Stimulated activated CD8-positive, alpha-beta memory T cell treated with anti-CD3 and anti-CD28 coated beads, Interleukin-4, amount 100 ng/mL, for 24 hours (primary cell): ENCODE measurements at places on chromosomes 16 and 17.

DNA sequence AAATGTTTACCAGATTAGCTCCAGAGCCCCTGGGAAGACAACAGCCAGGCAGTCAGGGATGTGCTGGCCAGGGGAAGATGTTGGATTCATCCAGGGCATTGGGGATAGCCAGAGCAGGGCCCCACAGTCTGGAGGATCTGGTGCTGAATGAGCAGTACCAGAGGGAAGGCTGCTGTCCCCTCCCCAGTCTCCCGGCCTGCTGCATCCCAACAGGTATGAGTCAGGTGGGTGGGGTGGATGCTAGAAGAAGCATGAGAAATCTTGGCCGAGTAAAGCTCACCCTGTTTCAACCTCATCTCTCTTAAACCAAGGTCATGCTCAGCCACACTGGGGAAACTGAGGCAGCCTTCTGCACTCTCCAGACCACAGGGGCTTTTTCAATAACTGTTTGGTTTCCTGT lies 71.9 kb upstream of the SEC14L1 start:
- no peak for DNase-seq

DNA sequence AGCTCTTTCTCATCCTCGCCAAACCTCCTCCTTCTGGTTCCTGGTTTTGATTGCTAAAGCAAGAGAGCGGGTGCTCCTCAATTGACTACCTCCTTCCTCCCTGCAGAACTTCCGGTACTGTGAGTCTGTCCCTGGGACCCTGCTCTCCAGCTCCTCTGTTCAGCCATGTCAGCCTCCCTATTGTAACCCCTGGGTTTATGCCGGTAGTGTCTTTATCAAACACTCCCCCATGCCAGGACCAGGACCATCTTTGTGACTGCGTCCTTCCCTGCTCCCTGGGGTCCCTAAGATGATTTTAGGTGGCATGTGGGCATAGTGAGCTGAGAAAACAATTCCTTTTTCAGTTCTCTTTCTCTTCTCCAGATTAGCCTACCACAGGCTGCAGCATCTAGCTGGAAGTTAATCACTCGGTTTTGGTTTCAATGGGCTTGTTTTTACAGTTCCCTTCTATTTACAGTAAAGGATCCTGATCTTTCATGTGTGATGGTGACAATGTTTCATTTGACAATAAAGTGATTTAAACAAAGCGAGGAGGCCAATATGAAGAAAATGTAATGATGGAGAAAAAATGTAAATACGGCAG lies 27.7 kb upstream of the IL21R start:
- no peak for DNase-seq

GRCh38 chr16:87127061-87127765 lies 190.0 kb downstream of the C16orf95 start:
- no peak for DNase-seq

- DNase-seq, result no peak
Observed at GRCh38 chr16:54048586-54049495, 237.7 kb downstream of the IRX3 start.
